ENCODE measurements at places on chromosomes 5 and 9. TPM values are rescaled to one million over a fixed set of nuclear protein-coding genes. Genes with fewer than 3 reads are reported as not detected.

SLC25A2 gene
- polyA plus RNA-seq = not detected

PPWD1 gene
- polyA plus RNA-seq = 56.4 TPM

C9orf153 gene
- 0.10 TPM for polyA plus RNA-seq

FBP1 gene
- 55.0 TPM for polyA plus RNA-seq

EXD3 gene
- polyA plus RNA-seq = 25.3 TPM

EIF4E1B gene
- polyA plus RNA-seq = 0.04 TPM

IFNA2 gene
- polyA plus RNA-seq = not detected

BASP1 gene
- polyA plus RNA-seq = 97.1 TPM

NEUROG1 gene
- not detected for polyA plus RNA-seq

ZBTB43 gene
- 18.8 TPM for polyA plus RNA-seq

- no peak for DNase-seq
Observed at GRCh38 chr5:180296771-180297170, 4.9 kb upstream of the MAPK9 start.

- DNase-seq = peak; percentile 77
Observed at GRCh38 chr9:83538172-83538889, at the start of gene FRMD3. Gene FRMD3, minus strand, starts transcription at chr9:83538401. Its CDS starts 170 bp downstream, at chr9:83538231.

- no peak for DNase-seq
Observed at GRCh38 chr5:10786835-10787234, 25.8 kb upstream of the DAP start.

GRCh38 chr5:129112295-129112694 lies 17.7 kb downstream of the ISOC1 start:
- no peak for DNase-seq

- DNase-seq = no peak
Observed at GRCh38 chr5:88872971-88873370, 10.0 kb downstream of the MEF2C start.

DNA sequence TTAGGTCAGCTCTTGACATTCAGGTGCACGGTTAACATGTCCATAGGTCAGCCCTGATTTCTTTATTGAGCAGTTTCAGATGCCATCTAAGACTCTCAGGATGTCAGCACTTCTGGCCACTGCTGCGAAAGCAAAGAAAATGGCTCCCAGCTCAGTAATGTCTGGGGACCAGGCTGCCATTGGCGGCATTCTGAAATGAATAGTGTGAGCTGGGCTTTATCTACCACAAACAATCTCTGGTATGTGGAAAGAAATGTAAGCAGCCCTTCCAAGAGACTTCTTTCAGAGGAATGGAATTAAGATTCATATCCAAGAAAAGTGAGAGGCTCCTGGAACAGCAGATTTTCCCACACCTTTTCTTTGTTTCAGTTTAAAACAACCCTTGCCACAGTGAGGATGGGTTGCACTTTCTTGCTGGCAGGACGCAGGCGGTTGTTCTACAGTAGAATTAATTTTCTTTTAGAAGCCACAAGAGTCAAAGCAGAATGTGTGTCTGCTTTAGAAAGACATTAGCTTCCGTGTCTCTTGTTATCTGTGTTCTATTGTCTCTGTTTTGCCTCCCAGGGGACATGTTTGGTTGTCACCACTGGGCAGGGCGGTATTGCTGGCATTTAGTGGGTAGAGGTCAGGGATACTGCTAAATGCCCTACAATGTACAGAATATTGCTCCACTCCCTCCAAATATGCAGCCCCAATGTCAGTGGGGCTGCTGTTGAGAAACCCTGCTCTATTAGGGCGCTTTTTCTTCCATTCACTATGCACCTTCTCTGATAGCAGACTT lies 149.9 kb upstream of the ANKH start:
- no peak for DNase-seq

- no peak for DNase-seq
Observed at GRCh38 chr5:138901716-138902115, 26.6 kb upstream of the LRRTM2 start.

DNA sequence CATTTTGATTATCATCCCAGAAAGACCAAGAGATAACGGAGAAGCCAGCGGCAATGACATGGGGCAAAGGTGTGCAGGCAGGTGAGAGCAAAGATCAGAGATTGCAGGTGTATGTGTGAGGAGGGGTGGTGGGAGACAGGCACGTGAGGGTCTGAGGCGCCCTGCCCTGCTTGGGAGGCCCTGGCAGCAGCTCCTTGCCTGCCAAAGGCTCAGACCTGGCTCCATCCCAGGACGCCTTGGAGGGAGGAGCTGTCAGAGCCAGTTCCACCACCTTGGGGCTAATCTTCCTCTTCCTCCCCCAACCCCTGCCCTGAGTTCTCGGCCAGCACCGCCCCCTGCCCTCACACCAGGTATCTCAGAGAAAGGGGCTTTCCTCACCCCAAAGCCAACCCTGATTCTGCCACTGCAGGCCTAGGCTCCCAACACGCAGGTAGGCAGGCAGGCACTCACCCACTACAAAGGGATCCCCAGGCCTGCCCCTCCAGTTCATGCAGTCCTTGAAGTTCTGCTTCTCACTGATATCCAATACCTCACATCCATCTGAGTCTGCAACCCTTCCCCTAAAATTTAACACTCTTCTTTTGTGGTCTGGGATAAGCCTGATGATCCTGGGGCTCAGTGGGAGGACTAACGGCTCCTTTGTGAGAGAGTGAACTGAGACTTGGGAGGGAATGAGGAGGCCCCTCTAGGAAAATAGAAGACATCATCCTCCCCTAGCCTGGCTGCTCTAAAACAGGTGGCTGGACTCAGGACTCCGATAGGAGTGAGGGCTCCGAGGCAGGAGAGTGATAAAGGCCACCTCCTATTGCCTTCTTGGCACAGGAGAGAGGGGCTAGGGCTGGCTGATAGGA lies 1.8 kb downstream of the AQP3 start:
- DNase-seq = no peak

DNA sequence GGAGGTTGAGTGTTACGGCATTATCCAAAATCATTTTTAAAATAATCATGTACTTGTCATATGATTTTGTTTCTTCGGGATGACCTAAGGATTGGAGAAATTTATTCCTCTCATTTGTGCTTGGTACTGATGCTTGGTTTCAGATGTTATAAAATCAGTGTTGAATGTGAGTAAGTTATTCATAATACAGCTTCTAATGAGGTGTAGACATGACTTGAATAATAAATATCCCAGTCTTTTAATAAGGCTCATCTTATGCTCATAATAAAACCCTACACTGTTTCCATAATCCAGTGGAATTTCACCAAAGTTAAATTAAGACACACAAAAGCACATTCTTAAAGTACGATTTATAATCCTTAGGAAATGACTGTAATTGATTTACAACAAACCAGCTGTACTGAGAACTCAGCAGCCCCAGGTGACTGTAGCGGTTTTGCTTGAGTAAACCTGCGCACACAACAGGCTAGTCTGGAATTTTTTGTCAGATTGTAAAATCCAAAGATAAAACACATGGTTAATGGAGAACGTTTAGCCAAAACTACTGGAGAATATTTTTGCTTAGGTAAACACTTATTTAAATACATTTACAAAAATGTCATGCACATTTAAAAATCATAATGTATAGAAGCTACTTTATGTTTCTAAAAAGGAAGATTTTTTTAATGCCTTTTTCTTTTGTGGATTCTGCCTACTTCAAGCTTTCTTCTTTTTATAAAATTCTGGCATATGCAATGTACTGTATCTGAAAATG lies 609.8 kb upstream of the GRAMD2B start:
- no peak for DNase-seq

GRCh38 chr9:98287384-98287783 lies 31.9 kb upstream of the TBC1D2 start:
- no peak for DNase-seq

GRCh38 chr5:28714907-28715698 lies 1676.7 kb upstream of the CDH9 start:
- DNase-seq = no peak

GRCh38 chr9:96436456-96437126 lies 13.4 kb upstream of the HABP4 start:
- no peak for DNase-seq

DNA sequence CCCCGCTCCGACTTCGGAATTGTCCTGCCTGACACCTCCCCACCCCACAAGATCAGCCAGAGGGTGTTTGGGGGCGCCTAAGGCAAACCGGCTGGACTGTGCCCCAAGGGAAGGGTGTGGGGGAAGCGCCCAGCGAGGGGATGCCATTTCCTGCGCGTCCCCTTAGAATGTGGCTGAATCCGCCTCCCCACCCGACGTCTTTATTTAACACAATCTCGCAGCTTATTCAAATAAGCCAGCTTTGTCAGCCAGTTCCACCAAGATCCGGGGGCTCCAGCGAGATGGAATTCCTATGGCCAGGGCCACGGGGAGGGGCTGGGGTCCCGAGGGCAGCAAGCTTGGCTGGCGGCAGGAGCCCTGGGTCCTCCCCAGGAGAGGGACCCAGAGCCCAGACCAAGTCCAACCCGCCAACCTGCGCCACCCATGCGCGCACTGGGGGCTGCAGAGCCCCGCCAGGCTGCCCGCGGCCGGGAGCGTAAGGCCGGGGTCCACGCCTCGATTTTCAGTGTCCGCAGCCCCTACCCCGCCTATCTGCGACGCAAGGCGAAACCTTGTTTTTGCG lies 7.4 kb downstream of the IRX4 start:
- DNase-seq = no peak

DNA sequence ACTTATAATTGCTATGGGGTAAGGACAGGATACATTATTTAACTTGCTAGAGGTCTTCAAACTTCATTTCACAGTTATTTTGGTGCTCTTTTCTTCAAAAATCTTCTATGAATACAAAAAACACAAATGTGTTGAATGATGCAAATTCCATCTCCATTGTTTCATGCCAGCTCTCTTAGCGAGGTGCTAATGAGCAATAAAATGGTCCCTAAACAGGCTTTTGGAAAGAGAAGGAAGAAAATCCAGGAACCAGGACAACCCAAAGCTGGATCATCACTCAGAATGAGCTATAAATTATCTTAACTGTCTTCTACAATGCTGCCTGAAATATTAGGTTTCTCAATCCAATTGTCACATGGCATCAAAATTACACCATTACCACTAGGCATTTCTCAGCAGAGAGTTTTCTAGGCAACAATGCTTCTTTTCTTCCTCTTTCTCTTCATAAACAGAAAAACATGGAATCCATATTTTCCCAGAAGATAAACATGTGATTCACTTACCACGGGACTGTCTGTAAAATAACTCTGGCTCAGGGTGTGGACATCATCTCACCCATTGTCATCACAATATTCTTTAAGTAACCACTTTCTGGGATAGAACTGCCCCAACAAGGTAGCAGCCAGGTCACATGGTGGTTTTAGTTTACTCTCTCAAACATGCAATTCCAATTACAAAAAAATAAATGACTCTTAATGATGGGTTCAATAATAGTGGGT lies 249.4 kb downstream of the NPR3 start:
- DNase-seq = no peak

DNA sequence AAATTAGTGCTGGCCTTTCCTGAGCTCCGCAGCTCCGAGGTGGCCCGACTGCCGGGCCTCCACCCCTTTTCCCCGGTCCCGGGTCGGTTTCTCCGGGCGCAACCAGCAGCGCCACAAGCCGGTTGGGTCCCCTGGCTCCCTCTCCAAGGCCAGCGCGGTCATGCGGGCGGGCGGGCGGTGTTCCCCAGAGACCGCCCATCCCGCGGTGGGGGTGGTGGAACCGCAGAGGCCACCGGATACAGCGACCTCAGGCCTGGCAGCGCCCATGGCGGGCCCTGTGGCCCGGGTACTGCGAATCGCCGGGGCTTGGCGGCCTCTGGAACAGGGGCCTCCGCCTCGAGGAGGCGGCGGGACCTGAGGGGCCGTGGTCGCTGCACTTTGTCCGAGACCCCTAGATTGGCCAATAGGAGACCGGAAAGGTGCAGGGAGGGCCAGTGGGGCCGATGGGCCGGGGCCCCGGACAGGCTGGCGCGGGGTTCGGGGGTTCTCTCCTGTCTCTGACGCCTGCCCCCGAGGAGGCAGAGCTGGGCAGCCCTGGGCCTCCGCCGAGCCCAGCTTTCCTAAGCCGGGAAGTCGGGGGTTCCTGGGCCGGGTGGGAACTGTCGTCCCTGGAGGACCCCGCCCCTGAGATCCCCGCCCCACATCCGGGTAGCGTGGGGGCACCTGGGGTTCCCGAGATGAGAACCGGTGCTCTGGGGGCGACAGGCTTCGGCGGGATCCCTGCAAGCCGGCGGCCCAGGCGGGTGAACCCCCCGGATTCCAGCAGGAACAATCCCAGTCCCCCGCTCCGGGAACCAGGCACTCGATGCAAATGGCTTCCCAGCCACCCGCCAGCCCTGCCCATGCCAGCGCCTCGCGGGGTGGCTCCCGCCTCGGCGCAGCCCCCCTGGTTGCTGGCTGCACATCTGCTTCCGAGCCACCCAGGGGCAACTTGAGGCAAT lies 293.9 kb downstream of the ZSWIM6 start:
- peak; percentile 65 for DNase-seq

GRCh38 chr5:28344836-28345433 lies 1306.5 kb upstream of the CDH9 start:
- DNase-seq = peak; percentile 4

DNA sequence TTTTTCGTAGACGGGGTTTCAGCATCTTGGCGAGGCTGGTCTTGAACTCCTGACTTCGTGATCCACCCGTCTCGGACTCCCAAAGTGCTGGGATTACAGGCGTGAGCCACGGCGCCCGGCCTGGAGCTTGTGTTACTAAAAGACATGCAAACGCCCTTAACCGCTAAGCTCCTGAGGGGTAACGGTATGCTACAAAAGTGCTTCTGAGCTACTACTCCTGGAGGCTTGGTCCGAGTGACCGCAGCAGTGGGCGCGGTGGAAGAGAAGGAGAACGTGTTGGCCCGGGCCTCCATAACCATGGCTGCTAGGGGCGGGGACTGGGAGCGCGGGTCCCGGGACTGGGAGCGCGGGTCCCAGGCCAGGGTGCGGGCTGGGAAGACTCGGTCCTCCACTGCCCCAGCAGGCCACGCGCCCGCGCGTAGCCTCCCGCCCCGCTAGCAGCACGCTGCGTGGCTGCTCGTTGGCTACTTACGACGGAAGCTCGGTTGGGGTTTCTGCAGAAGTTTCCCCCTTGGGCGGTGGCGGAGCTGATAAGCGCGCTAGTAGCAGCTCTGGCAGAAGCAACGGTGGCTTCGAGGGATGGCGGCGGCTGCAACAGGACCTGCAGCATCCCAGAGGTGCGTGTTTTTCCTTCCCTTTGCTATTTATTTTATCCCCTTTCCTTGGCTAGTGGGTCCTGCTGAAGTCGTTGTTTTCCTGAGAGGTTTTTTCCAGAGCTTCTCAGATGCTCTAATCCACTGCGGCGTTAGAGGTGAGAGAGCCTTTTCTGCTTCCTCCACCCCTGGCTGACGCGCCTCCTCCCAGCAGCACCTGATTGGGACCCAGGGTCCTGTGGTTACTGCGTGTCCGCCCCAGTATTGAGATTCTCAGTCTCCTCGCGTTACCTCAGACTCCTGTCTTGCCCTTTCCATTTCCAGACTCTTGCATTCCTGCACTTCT lies 69.2 kb upstream of the CCDC180 start:
- DNase-seq = peak; percentile 83

DNA sequence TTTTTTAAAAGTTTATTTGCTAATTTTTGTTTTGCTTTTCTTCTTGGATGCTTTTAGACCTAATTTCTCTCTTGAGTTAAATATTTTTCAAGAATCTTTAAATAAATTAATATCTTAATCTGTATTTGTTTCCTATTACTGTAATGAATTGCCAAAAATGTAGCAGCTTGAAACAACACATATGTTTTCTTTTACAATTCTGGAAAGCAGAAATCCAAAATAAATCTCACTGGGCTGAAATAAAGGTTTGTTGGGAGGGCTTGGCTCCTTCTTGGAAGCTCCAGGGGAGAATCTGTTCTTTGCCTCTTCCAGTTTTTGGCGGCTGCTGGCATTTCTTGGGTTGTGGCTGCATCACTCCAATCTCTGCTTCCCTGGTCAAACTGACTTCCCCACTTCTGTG lies 658.1 kb upstream of the ARRDC3 start:
- no peak for DNase-seq

GRCh38 chr5:149658299-149658698 lies 71.8 kb upstream of the PPARGC1B start:
- DNase-seq = no peak

GRCh38 chr5:43039471-43040286 lies 440 bp downstream of the ANXA2R start:
- no peak for DNase-seq

Data from renal pelvis (tissue), 12 donors.